ENCODE measurements at places on chromosomes 5 and 9. TPM values are rescaled to one million over a fixed set of nuclear protein-coding genes. Genes with fewer than 3 reads are reported as not detected.

Gene SPINK13
- total RNA-seq = not detected

Gene IFNK
- total RNA-seq = not detected

Gene MLANA
- not detected for total RNA-seq

Gene AMBP
- not detected for total RNA-seq

Gene TAF11L10
- not detected for total RNA-seq

Gene ISOC1
- 11.9 TPM for total RNA-seq

Gene ORM1
- total RNA-seq = not detected
